Foreskin melanocyte (primary cell): ENCODE measurements at places on chromosomes 3 and 15.

- no peak for DNase-seq
Measured at GRCh38 chr3:194249323-194250097, 101.6 kb downstream of the CPN2 start.

GRCh38 chr3:167120828-167121227 lies 259.3 kb downstream of the ZBBX start:
- DNase-seq, result no peak

DNA sequence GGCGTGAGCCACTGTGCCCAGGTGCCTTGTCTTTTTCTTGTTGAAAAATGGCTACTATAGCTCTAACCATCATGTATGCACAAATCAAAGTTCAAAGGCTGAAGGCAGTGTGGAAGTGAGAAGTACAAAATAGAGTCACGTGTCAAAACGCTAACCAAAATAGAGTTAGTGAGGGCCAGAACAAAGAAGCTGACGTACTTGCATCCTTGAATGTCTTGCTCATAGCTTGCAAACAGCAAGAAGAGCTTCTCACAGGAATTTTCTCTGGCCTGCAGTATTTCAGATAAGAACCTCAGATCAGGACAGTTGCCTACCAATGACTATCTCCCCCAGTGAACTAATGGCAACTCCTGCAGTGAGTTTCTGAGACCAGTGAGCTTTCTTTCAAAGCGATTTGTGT lies 713.5 kb downstream of the GRM7 start:
- no peak for DNase-seq

DNA sequence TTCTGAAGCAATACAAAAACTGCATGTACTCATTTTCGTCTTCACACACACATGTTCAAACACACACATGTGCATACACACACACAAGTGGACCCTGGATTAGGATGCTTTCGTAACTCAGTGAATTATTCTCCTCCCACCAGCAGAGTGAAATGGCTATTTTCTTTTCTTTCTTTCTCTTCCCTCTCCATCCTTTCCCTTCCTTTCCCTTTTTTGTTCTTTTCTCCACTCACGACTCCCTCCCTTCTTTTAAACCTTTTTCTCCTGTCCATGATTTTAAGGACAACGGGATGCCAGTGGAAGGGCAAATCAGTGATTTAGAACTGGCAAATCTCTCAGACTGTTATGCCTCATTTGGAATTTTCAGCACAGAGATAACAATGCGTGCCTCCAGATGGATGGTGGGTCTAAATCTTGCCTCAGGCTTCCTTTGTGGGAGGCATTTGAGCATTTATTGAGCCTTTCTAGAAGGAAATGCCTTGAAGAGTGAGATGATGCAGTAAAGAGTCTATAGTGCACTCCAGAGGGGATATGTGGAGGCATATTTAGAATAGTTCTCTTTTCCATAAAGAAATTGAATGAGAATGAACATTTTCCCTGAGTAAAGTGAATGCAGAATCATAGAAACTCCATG lies 130.4 kb upstream of the SLC7A14 start:
- DNase-seq, result peak; percentile 85

- DNase-seq, result no peak
Measured at GRCh38 chr15:38254051-38254883, 1.6 kb downstream of the SPRED1 start.

GRCh38 chr3:58536501-58537411 lies at the start of gene ACOX2:
ACOX2 (minus strand) TSS chr3:58537190; CDS start chr3:58535106, 2,084 bp downstream.
- no peak for DNase-seq

DNA sequence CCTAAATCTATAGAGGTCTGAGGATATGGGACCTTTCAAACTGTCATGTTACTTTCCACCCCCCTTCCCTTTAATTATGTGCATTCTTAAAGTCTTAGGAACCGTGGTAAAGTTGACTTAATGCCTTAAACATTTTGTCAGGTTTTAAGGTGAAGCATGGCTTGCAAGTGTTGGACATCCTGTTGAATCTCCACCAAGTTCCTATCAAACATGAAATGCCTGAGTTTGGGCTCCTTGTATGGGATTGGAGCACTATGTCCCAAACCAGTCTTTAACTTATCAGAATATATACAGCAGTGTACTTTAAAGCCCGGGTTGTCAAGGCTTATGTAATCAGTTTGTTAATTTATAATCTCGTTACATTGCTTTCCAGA lies 1.1 kb downstream of the SNRK start:
- no peak for DNase-seq

- peak; percentile 90 for DNase-seq
Measured at GRCh38 chr3:143171141-143171980, 51.8 kb downstream of the CHST2 start.

DNA sequence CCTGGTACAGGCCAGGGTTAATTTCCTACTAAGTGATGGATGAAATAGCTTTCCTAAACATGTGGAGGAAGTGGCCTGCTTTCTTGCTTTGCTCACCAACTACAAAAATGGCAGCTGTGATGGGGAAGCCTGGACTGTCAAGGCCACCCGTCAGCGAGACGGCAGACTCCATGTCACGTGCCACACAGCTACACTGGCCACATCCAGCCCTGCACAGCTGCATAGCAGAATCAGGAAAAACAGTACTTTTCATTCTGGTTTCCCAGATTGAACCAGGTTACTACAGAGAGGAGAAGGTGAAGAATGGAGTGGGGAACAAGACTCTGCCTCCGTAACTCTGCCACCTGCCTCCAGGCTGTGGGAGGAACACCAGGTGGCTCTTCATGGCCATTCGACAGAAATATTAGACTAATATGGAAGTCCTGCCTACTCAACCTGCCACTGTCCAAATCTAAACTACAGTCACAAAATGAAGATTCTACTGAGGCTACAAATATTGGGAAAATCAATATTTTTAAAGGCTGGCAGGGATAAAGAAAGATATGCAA lies 174.3 kb downstream of the MAGI1 start:
- DNase-seq, result no peak

DNA sequence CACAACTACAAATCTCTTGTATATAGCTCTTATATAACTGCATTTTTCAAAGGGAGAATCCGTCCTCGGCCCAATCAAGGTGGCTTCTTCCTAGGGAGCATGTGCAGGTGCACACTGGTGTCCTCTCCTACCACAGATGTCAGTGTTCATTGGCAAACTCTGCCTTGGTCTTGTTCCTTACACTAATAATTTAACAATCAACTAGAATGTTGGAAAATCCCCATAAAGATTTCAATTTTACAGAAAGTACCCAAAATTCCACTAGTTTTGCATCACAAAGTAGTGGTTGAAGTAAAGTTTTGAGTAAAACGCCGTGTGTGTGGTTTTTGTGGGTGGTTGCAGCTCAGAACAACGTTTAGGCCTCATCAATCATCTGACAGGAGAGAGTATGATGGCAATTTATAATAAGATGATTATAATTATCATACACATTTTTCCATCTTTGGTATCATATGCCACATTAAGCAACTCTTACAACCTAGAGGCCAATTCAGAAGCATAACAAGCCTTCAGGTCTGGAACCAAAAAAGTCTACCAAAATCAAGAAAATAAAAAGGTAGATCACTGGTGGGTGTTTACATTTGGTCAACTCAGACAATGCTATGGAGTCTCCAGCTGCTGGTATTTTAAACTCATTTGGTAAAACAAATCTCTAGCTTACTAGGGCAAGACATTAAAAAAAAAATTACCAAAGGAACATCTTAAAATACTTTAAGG lies 128.9 kb upstream of the BHLHE40 start:
- no peak for DNase-seq

GRCh38 chr3:30124435-30125370 lies 481.7 kb upstream of the TGFBR2 start:
- no peak for DNase-seq

GRCh38 chr15:92595506-92596381 lies 59.8 kb downstream of the FAM174B start:
- no peak for DNase-seq

DNA sequence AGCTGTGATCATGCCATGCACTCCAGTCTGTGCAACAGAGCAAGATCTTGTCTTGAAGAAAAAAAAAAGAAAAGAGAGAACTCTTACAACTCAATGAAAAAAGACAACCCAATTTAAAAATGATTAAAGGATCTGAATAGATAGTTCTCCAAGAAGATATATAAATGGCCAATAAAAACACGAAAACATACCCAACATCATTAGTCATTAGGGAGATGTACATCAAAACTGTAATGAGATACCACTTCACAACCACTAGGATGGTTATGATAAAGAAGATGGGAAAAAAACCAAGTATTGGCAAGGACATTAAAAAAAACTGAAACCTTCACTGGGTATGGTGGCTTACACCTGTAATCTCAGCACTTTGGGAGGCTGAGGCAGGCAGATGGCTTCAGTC lies 2.4 kb upstream of the PRKCI start:
- DNase-seq, result no peak

DNA sequence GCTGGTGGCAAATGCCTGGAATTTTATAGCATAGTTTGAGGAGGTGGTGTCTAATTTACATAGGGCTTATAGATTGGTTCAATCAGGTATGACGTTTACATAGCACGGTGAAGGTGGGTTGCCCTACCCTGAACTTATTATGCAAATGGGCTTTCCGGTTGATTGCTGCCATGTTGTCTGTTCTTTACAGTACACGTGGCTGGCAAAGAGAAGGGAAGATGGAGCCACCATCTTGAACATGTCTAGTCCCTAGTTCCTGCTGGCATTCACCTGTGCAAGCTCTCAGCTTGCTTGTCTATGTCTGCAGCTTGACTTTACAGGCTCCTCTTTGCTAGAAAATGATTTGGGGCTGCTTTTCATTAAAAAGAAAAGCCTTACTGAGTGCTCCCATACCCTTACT lies 14.0 kb upstream of the STAC start:
- DNase-seq, result no peak

DNA sequence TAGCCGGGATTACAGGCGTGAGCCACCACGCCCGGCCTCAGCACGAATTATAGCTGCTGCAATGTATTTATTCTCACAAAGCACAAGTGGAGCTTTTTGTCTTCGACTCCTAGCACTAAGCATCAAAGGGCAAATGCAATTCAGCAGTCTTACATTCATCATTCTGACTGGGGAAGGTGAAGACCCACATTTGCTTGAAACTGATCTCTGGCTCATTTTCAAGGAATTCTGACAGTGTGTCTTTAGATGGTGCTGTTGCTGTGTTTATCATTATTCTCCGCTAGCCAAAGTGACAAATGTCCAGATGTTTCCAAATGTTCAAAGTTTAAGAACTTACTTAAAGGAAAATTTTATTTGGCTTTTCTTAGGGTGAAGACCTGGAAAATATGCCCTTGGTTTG lies 55.9 kb downstream of the SGO1 start:
- DNase-seq, result no peak

GRCh38 chr3:110352841-110353604 lies 718.6 kb upstream of the NECTIN3 start:
- peak; percentile 89 for DNase-seq

- no peak for DNase-seq
Measured at GRCh38 chr3:16550305-16550675, 36.8 kb upstream of the RFTN1 start.

DNA sequence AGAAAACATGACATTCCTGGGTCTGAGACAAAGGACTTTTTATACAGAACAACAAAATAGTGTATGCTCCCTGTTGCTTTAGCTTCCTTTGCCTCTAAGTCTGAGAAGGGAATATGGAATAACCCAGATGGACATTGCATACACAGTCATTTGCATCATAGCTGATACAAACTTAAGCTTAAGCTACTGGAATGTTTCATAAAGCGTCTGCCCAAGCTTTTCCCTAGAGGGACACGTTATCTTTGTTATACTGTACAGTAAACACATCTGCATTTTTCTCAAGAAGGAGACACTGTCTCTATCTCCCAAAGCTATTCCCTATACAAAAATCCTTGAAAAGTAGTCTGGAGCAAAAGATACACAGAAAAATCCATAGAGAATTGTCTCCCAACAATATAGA lies 775.0 kb downstream of the DIPK2A start:
- DNase-seq, result no peak

GRCh38 chr3:28077572-28077971 lies 163.8 kb upstream of the CMC1 start:
- DNase-seq, result no peak

GRCh38 chr3:194851254-194851653 lies 165.6 kb downstream of the FAM43A start:
- no peak for DNase-seq

- DNase-seq, result no peak
Measured at GRCh38 chr15:100332231-100332630, 9.5 kb downstream of the ADAMTS17 start.
